Activated CD4-positive, alpha-beta T cell treated with anti-CD3 and anti-CD28 coated beads, Interleukin-2, amount 50 U/mL, for 1 hour (primary cell): ENCODE measurements at places on chromosomes 3 and 15.

DNA sequence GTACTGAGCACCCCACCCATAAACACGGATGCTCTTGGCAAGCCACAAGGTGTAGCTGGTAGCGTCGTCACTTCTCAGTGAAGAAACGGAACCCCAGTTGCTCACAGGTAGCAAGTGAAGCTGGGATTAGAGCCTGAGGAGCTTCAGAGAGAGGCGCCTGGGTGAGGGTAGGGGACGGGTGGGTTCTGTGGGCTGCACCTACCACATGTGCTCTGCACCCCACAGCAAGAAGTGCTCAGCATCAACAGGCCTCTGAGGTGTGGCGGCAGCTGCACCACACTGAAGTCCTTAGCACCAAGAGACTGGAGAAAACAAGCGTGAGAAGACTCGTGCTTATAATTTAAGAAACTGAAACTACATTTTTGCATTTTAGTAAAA is 9.8 kb downstream of the MAP6D1 start:
- no peak for DNase-seq

DNA sequence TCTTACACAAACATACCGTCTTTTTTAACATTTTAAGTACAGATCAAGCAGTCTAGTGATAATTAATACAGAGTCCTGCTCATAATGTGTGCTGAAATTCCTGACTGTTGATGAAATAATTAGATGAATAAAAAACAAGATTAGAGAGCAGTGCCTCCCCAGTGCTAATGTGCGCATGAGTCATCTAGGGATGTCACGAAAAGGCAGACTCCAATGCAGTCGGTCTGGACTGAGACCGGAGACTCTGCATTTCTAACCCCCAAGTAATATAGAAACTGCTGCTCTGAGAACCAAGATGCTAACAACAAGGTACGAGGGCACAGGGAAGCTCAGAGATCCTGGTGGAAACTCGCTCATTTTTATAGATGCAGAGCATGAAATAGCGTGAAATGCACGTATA is 61.4 kb downstream of the COL8A1 start:
- no peak for DNase-seq

DNA sequence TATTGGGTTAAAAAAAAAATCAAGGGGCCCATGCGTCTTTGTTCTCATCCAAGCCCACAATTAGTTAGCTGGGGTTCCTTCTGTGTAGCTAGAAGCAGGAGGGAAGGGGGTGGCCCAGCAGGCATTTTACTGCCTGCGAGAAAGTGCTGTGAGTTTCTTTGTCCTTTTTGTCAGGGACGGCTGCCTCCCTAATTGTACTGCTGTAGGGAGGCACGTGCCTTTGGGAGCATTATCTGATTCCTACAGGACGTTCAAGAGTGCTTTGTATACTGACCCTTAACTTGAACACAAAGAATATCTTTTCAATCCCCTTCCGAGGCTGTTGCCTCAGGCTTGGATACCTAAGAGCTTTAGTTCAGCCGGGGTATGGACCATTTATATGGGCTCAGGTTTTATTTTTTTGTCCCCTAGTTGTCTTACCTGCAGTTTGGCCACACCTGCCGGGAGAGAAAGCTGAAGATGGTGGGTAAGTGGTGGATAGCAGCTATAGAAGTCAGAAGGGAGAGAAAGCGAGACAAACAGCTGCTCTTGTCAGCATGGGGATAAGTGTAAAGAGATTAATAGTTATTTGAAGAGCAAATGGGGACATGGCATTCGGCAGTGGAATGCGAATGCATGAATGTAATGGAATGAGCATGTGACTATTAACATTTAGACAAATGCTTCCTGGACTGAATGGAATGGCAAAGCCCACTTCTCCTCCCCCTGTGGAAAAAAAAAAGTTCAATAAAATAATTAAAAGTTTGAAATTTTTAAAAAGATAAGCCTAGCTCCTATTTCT is 175.2 kb downstream of the TP63 start:
- no peak for DNase-seq

DNA sequence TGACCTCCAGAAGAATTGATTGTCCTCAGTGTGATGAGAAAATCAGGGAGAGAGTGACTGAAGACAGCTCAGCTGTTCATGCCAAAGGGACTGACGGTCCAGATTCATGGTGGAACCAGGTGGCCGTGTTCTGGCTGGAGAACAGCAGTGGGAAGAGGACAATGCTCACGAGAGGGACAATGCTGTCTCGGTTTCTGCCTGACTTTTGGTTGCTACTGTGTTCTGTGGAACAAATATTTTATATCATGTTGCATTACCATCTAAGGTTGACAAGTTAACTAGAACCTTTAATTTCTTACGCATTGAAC is 58.0 kb upstream of the ULK4 start:
- DNase-seq = no peak
